ENCODE measurements at places on chromosomes 7 and 10. TPM values are rescaled to one million over a fixed set of nuclear protein-coding genes. Genes with fewer than 3 reads are reported as not detected.
A peak's percentile ranks its signal among the peaks of the same experiment; 100 is the strongest.

Gene TCAF1
- 62.7 TPM for total RNA-seq

Gene SVOPL
- under 0.01 TPM for total RNA-seq

- no peak for DNase-seq
Observed at GRCh38 chr7:28044825-28045224, 135.8 kb downstream of the JAZF1 start.

DNA sequence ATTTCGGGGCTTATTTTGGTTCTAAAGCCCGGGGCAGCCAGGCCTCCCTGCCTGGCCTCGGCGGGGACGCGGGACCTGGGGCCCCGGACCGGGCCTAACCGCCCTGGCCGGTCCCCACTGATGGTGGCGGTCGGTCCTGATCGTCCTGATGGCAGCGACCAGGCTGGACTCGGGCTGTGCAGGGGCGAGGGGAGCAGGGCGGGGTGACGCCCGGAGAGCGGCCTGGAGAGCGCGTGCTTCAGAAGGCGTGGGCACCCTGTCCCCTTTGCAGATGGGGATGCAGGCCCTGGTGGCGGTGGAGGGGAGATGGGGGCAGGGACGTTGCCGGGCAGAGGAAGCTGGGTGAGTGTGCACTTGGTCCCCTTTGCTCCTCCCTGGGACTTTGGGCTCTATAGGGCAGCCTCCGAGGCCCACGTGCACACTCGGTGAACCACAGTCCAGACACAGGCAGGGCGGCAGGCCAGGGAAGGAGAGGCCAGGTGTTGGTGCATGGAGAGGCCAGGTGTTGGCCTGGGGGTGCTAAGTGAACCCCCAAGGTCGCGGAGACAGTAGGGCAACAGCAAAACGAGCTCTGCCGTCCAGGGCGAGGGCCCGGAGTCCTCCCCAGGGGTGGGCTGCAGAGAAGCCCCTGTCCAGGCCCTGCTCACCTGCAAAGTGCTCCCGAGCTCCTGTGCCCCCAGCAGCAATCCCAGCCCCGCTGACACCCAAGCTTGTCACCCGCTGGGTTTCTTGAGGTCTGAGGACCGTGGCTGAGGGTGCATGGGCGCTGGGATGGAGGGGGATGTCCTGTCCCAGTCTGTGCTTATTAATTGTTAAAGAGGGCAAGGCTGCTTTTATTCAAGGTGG lies 42.4 kb upstream of the FAM20C start:
- no peak for DNase-seq

Gene STEAP4
- total RNA-seq = not detected

DNA sequence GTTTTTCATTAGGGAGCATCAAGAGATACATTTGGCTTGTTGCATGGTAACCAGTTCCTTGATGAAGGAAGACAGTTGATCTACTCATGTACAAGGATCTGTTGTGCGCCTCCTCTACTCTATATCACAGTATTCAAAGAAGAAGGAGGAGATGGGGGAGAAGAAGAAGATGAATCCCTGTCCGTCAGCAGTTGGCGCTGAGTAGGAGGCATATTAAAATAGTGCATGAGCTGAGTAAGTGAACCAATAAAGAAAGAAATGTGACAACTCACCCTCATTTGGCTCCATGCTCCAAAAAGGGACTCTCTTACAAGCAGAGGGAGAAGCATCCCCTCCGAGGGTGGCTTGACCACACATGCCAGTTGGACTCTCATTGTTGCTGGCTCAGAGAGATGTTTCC lies 20.1 kb downstream of the NPS start:
- DNase-seq = no peak

DNA sequence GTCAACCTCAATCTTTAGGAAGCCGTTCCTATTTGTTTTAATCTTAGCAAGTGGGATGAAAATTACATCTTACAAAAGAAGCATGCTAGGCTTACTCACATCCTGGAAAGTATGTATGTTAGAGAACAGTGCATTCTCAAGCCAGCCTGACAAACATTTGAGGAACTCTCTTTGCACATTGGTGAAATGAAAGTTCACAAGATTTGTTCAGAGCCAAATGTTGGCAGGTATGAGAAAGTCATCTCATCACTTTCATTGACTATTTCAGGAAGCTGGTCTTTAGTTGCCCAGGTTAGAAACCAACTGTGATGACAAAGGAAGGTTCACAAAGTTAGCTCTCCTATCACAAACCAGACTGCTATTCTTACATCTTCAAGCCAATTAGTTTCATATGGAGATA lies 57.1 kb downstream of the ABCB1 start:
- no peak for DNase-seq

- no peak for DNase-seq
Observed at GRCh38 chr10:24926557-24926956, 25.8 kb downstream of the PRTFDC1 start.

Gene MEPCE
- 23.2 TPM for total RNA-seq

- peak; percentile 84 for DNase-seq
Observed at GRCh38 chr7:79778786-79779770, 325.6 kb upstream of the MAGI2 start.

Gene STAMBPL1
- 2.4 TPM for total RNA-seq

GRCh38 chr10:77564731-77565589 lies 72.6 kb downstream of the KCNMA1 start:
- peak; percentile 46 for DNase-seq

DNA sequence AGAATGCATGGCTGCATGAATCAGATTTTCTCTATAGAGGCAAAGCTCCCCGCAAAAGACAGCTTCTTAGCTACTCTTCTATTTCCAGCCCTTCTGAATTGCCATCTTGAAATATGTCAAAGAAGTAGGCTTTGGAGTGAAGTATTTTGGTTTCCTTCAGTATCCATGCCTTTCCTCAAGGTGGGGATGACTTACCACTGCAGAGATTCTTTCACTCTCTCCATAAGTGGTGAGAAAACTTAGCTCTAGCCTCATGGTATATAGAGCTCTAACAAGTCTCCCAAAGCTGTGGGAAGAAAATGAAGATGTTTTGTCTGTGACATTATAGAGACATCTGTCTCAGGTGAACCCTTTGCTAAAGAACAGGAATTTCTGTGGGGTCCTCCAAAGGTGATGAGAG lies 89.6 kb upstream of the ITGB1 start:
- no peak for DNase-seq

DNA sequence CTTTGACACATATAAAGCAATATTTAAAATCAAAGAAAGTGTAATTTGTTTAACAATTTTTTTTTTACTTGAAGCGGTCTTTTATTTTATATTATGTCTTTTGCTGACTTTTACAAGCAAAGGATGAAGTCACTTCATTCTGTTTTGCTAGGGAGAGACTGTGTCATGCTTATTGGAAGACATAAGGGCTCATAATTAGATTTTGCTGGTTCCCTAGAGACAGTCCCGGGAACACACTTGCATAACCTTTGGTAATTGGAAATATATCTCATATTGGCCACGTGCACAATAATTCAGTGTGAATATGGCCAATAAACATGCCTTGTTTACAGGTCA lies 448 bp upstream of the NET1 start:
- DNase-seq = no peak

GRCh38 chr10:35640951-35641675 lies 983 bp downstream of the FZD8 start:
- DNase-seq = peak; percentile 86

- DNase-seq = no peak
Observed at GRCh38 chr10:107118866-107119265, 45.6 kb downstream of the SORCS1 start.

GRCh38 chr7:119232091-119232490 lies 1007.6 kb downstream of the ANKRD7 start:
- no peak for DNase-seq

DNA sequence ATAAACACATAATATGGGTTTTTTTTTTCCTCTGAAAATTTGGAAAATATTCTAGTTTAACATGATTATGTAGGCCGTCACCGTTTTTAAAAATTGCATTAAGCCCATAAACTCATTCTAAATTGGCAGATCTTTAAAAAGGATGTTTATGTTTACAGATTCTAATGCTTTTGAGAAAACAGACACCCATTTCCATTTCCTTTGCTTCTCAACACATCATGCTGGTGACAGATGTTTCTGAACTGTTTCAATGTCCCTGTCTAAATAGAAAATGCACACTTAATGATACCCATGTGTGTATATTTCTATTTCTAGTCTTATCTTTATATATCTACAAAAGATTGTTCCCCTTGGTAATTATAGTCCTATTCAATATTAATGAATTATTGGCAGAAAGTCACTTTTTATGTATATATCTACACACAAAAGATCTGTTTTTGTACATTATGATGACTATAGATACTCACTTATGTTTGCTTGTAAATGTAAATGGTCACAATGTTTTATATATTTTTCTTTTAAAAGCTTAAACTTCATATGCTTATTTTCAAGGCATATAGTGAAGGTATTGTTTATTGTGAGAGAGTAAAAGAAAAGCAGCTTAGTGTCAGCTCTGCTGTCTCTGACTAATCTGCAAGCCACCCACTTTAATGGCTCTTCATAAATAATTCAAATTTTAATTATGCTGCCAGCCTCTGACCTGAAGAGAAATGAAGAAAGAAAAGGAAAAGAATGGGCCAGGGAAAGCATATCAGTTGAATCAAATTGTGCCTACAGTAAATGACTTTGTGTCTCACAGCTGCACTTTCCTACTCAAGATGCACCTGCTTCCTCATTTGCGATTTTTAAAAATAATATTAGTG lies 179.4 kb downstream of the CACNA2D1 start:
- no peak for DNase-seq

- DNase-seq = no peak
Observed at GRCh38 chr7:106813705-106814305, 51.3 kb upstream of the PIK3CG start.

DNA sequence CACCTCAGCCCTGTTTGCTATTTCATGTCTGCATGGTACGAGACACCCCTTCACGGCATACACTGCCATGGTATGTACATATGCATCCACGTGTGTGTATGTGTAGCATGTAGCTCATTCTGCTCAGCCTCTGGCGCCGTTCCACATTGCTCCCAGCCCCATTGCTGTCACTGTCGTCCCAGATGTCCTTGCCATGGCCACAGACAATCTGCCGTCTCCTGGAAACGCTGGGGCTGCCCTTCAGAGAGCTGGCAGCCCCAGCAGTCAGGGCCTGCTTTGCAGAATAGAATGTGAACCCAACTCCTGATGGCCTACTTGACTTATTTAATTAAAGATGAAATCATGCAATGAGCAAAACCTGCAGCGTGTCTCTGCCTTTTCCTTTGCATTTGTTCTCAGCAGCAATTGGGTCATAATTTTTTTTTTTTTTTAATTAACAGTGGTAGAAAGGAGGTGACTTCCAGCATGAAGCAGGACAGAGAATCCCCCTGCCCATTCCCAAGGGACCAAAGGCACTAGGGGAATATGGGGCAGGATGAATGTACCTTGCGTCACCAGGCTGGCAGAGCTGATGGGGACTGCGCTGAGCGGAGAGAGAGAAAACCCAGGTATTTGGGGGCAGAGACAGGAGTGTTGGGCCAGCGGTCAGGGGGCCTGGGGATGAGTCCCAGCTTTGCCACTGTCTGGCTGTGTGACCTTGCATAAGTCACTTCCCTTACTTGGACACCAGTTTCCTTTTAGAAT lies 49.2 kb downstream of the CHST3 start:
- DNase-seq = no peak
